ENCODE measurements at places on chromosomes 12 and 14. TPM values are rescaled to one million over a fixed set of nuclear protein-coding genes. Genes with fewer than 3 reads are reported as not detected.
A peak's percentile ranks its signal among the peaks of the same experiment; 100 is the strongest.

DNA sequence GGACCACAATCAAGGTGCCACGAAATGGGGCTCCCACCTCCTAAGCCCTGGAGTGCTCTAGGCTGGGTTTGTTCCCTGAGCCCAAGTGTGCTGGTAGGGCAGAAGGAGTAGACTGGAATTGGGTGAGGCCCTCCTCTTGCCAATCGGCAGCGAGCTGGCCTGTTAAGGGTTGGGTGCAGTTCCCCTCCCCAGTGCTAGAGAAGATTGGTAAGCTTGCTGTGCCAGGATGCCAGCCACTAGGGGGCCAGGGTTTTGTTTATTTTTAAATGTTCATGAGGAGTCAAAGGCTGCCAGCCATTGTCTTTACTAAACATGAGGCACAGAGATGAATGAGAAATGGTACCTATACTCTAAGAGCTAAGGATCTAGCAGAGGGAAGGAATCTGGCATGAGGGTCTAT lies 79.7 kb downstream of the SPTB start:
- no peak overlapping the region for H3K4me3 ChIP-seq
- peaks cover 4% of the 10 kb centered on the region for H3K4me1 ChIP-seq
- no peaks in the 10 kb centered on the region for H3K27me3 ChIP-seq
- DNase-seq = peak; percentile 45
- no peaks in the 10 kb centered on the region for H3K36me3 ChIP-seq
- no peak overlapping the region for H3K27ac ChIP-seq

GRCh38 chr12:41190338-41190737 lies 2.2 kb downstream of the PDZRN4 start:
- no peaks in the 10 kb centered on the region for H3K36me3 ChIP-seq
- peak; percentile 55 for DNase-seq
- H3K4me1 ChIP-seq = peaks cover 12% of the 10 kb centered on the region
- no peak overlapping the region for H3K27ac ChIP-seq
- H3K4me3 ChIP-seq = peak overlapping the region; percentile 49

DNA sequence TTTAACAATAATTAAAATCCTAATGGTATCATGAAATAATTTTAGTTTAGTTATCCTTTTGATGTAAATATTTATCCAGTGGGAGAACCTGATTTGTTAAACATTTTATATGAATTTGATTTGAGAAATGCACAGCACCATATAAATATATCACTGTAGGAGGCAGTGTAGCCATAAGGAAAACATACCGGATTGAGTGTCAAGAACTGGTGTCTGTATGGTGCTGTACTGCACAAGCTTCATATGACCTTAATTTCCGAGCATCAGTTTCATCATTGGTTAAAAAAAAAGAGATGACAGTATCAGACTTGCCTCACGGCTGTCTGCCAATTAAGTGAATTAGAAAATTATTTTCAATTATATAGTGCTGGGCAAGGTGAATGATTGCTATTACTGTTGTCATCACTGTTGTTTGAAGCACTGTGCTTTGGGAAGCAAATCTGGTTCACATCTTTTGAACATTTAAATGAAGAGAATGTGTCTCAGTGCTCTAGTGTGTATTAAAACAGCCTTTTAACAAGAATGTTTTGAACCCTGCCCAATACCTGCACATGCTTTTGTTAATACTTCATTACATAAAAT lies 72.1 kb downstream of the TMTC2 start:
- no peaks in the 10 kb centered on the region for H3K36me3 ChIP-seq
- H3K27ac ChIP-seq = no peak overlapping the region
- DNase-seq = no peak

DNA sequence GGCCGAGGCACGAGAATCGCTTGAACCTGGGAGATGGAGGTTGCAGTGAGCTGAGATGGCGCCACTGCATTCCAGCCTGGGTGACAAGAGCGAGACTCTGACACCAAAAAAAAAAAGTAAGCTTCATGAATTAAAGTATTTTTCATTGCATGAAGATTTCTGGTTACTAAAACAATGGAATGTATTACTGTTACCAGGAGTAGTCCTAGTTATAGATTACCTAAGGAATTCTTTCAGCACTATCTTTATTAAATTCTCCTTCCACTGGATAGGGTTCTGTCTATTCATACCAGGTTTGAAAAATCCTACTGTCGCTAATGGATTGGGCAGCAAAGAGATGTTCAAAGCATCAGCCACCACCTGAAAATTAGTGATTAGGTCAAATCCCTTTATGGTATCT lies 12.4 kb downstream of the ETFRF1 start:
- H3K27ac ChIP-seq = no peak overlapping the region
- H3K4me3 ChIP-seq = no peak overlapping the region
- H3K36me3 ChIP-seq = peaks cover 35% of the 10 kb centered on the region
- H3K4me1 ChIP-seq = no peaks in the 10 kb centered on the region

DNA sequence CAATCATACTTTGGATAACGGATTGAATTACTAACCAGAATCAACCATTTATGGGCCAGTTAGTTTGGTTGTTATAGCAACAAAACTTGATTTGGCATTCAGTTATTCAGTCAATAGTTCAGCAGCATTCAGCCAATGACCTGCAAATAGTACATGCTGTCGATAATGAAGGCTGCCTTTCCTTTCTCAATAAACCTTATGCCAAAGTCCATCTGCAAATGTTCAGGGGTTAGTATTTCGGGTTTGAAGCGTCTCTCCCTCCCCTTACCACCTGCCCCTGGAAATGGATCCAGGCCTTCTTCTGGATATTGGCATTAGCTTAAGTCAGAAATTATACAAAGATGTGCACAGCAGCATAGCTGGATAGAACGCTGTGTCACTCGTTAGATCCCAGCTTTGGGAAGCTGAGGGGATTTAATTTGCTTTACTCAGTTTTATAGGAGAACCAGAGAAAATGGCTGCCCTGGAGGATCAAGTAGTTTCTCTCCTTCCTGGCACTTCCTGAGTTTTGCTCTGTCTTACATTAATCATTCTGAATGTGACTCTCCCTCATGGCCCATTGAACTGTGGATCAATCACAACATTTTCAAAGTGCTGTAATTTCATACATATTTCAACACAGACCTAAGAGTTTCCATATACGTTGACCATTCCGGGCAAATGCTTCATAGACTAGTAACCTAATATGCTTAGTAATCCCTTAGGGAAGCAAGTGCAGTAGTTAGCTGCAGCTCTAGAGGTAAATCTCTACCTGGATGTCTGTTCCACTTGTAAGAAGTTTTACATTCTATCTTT lies 46.7 kb upstream of the PTPRR start:
- H3K36me3 ChIP-seq = no peaks in the 10 kb centered on the region
- H3K4me3 ChIP-seq = no peak overlapping the region
- H3K27me3 ChIP-seq = no peaks in the 10 kb centered on the region

- no peaks in the 10 kb centered on the region for H3K36me3 ChIP-seq
- peak; percentile 80 for DNase-seq
- peak overlapping the region; percentile 21 for H3K4me3 ChIP-seq
- H3K4me1 ChIP-seq = no peaks in the 10 kb centered on the region
These were observed 82.6 kb upstream of the PTPRB start for GRCh38 chr12:70719672-70720420.

Gene LPAR5
- total RNA-seq = 0.04 TPM

Gene PPTC7
- total RNA-seq = 11.2 TPM

Gene SLC39A5
- total RNA-seq = 0.54 TPM

Data from neural progenitor cell (in vitro differentiated cells).